Amniotic stem cell (primary cell): ENCODE measurements at places on chromosomes 4 and X.

DNA sequence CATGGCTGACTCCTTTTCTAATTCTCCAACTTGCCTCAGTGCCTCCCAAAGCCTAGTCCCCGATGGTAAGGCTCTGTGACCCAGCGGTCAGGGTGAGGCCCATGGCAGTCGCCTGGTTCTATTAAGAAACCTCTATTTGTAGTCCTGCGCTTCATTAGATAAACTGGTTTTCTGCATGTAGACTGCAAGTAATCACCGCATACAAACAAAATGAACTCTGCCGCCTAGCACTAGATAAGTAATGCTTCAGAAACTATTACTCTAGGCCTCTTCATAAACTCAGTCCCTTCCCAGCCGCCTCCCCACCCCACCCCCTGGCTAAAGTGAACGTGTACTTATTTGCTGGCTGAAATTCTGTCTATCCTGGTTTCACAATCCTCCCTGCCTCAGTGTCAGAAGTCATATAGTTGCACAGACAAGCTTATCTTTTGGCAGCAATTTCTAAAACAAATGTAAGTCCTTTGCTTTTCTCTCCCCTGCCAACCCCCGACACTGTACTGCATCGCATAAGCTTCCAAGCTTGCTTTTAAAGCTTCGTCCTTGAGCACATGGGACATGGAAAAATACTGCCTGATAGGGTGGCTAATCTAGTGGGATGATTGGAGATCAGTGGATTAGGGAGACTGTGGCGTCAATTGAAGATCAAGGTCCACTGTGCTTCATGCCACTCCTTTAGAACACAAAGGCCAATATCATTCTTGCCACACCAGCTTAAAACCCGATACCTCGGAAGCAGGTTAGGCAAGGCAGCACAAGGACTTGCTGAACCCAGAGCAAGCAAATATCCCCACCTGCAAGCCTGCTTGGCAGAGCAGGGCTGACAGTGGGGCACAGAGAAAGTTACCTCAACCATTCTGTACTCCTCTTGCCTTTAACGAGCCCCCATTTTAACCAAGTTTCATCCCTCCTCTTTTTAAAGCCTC, 125.8 kb downstream of the IRF2 start:
- no peak for DNase-seq

DNA sequence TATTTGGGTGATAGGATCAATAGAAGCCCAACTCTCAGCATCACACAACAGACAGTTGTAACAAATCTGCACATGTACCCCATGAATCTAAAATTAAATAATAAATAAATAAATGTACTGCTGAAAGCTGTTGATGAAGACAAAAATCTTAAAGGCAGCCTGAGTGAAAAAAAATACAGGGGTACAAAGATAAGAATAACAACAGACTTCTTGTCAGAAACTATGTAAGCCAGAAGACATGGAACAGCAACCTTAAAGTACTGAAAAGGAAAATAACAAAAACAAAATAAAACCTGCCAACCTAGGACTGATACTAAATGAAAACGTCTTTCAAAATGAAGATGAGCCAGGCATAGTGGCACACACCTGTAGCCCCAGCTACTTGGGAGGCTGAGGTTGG, 25.0 kb upstream of the PDLIM5 start:
- no peak for DNase-seq

- no peak for DNase-seq
Measured at GRCh38 chr4:17511509-17511949, 361 bp downstream of the QDPR start.

DNA sequence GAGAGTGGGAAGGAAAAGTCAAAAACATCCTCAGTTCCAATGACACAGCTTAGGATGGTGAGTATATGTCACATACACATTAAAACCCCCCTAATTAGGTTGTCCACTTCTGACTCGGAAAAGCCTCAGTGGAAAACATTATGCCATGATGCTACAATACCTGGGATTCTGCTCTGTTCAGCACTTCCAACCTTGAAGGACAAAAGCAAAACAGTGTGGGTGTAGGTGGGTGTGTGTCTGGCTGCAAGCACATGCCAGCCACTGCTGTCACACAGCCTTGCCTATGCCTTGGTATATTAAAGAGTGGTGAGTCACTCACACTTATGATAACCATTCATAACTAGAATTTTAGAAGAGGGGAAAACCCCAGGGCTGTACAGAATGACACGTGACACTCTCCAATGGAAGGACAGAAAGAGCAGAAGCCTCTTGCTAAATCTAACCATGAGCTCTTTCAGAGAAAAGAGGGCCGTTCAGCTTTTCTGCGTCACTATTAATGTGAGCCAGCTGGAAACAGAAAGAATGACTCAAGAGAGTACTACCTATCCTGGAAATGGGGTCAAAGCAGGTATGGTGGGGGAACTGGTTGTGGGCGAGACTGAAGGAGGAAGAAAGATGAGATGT, 159.6 kb downstream of the TET2 start:
- no peak for DNase-seq
